Right renal pelvis (tissue), 4 donors: ENCODE measurements at places on chromosomes 5 and 9. TPM values are rescaled to one million over a fixed set of nuclear protein-coding genes. Genes with fewer than 3 reads are reported as not detected.

NDUFAF2 gene
- 31.7 TPM for polyA plus RNA-seq

RMRP gene
- polyA plus RNA-seq, result not detected

C9orf50 gene
- polyA plus RNA-seq, result 0.73 TPM

CEL gene
- 4.5 TPM for polyA plus RNA-seq

PCSK1 gene
- 0.21 TPM for polyA plus RNA-seq

WNK2 gene
- polyA plus RNA-seq, result 16.5 TPM

TMEM174 gene
- polyA plus RNA-seq, result 22.4 TPM

PSD2 gene
- polyA plus RNA-seq, result 2.4 TPM

HMMR gene
- polyA plus RNA-seq, result 21.3 TPM

PIP5KL1 gene
- polyA plus RNA-seq, result 1.9 TPM
